ENCODE measurements at places on chromosomes 11 and 22.

DNA sequence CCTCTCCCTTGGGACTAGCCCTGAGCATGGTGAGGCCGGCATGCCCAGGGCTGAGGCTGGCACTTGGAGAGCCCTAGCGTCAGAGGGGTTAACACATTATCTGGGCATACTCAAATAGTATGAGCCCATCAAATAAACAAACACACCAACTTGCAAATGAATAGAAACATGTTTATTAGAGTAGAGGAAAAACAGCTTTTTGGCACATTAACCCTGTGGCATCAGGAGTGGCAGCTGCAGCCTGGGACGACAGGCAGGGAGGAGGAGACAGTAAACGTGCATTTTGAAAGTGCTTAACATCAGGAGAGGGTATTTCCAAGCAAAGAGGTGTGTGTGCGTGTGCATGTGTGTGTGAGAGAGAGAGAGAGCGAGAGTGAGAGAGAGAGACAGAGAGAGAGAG is 684.9 kb downstream of the NTM start:
- no peak for DNase-seq

- no peak for DNase-seq
Observed at GRCh38 chr11:103228807-103229206, 119.6 kb downstream of the DYNC2H1 start.

GRCh38 chr11:29317694-29318093 is 699.1 kb downstream of the KCNA4 start:
- DNase-seq = no peak

DNA sequence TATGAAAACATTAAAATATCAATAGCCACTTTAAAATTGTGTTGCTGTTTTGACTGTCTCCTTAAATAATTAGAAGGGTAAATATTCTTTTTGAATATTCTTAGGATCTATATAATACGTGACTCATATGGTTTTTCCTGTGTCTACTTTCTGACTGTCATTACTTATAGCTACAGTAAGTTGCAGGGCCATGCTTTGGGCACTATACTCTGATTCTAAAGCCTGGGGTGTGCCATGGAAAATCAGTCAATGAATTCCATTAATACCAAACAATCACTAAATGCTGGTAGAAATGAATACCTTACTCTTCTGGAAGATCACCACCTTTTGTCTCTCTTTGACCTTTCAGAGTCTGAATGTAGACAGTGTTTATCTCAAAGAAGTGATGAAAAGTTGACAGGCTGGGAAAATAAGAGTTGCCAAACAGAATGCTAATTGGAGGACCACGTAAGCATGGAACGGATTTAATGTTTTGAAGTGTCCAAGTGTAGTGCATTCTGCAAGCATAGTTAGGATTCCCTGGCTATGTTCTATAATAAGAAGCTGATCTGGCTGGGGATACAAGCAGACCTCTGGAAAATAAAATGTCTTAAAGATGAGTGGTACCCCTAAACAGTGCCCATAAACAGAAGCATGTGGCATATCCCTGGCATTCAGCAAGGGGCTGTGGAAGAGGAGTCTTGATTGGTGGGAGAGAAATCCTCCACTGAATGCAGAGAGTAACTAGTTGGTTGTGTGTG is 16.8 kb downstream of the LUZP2 start:
- no peak for DNase-seq

DNA sequence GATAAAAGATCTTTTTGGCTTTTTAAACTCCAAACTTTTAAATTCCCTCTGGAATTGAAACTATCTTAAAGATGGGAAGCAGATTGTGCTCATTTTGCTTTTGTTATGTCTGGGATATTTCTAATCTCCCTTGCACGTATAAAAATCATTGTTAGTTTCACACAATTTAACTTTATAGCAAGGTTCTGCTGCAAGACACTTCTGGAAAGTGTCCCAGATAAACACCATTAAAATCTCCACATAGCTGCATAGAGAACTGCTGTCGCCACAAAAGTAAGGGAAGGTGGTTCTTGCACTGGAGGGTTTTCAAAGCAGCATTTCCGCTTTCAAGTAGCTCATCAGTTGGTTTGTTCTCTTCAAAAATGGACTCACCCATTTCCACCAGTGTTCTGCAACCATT is 11.8 kb downstream of the PTS start:
- DNase-seq = no peak

DNA sequence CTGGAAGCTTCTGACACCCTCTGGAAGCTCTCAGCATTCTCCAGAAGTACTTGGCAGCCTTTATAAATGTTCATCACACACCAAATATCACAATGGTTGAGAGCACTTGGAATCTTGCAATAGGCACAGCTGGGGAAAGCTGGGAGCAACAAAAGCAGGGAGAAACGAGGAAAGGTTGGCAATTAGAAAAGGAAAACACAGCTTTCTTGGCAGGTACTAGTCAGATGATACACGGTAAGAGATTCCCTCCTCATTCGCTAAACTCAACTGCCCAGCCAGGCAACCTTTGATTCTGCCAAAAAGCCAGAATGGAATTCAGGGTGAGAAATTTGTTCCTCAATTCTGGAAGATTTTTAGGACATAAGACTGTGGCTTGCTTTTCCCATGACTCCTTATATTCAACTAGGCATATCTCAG is 576.9 kb upstream of the ANO5 start:
- no peak for DNase-seq

DNA sequence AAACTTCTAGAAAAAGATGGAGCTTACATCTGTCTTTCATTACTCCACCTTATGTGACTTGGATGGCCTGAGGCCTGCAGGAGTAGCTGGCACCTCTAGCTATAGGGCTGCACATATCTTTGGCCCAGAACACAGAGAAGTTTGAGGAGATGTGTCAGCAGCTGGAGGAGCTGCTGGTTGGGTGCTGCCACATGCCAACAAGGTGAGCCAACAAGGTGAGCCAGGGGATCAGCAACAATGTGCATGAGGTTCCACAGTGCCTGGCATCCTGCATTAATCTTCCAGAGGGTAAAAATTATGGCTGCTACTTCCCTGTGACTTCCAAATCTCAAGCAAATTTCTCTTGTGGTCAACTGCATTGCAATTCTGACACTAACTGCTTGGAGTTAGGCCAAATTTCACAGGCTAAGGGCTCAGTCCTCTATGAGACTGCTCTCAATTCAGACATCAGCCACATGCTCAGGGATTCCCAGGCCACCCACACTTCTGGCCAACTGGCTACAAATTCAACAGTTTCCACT is 16.0 kb downstream of the RBM7 start:
- DNase-seq = no peak

DNA sequence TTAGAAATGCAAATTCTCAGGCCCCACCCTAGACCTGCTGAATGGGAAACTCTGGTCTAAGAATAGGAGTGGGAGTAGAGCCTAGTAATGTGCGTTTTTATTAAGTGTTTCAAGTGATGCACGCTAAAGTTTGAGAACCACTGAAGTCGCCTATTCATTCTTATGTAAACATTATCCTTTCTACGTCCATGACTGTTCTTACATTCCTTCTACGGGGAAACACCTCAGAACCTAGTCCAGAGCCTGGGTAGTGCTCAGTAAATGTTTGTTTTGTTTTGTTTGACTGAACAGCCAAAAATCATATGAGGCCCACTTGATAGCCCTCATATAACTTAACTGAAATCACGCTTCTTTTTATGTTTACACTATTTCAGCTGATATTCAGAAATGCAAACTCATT is 29.8 kb downstream of the VSIG10L2 start:
- DNase-seq = no peak

DNA sequence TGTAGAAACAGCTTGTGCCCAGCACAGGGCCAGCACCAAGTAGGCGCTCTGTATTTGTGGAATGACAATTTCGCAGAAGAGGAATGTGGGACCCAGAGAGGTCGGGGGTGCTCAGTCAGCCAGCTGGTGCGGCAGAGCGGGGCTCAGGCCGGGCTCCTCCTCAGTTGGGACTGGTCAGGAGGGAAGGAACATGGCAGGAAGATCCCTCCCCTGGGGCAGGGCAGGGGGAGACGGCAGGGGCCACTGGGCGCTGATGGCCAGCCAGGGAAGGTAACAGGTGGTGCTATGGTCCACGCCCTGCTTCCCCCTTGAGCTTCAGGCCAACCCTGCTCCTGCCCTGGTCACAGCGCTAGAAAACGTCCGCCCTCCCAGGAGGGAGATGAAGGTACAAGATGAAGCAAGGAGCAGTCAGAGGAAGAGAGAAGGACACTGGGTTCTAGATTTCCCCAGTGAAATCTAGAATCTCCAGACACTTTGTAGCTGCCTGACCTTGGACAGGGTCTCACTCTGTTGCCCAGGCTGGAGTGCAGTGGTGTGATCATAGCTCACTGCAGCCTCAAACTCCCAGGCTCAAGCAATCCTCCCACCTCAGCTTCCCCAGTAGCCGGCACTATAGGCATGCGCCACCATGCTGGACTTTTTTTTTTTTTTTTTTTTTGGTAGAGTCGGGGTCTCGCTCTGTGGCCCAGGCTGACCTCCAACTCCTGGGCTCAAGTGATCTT is 13.5 kb upstream of the SPI1 start:
- DNase-seq = no peak

GRCh38 chr11:67119585-67120391 is 725 bp downstream of the KDM2A start:
- peak; percentile 10 for DNase-seq

- DNase-seq = no peak
Observed at GRCh38 chr11:2470495-2470894, 25.7 kb downstream of the KCNQ1 start.

DNA sequence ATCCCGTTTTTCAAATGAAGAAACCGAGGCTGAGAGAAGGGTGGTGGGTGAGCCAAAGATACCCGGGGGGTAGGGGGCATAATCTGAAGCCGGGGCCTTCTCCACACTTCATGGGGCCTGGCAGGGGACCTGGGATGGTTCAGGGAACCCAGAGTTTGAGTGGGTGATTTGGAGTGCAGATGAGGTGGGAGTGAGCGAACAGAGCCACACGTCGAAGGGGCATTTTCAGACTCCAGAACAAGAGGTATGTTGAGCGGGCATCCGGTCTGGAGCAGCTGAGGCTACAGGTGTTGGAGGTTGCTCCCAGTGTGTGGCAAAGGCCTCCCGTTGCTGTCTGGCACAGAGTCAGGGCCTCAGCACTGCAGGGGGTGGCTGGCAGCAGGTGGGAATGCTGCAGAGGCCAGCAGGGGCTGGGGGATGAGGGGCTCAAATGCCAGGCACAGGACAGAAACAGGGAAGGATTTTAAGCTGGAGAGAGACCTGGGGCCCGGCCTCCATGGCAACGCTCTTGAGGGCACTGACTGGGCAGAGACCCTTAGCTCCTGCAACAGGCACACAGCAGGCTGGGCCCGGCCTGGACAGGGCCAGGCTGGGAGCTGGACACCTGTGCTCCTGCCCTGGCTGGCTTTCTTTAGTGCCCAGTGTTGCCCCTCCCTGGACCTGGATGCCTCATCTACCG is 46.2 kb downstream of the WNT11 start:
- DNase-seq = no peak

DNA sequence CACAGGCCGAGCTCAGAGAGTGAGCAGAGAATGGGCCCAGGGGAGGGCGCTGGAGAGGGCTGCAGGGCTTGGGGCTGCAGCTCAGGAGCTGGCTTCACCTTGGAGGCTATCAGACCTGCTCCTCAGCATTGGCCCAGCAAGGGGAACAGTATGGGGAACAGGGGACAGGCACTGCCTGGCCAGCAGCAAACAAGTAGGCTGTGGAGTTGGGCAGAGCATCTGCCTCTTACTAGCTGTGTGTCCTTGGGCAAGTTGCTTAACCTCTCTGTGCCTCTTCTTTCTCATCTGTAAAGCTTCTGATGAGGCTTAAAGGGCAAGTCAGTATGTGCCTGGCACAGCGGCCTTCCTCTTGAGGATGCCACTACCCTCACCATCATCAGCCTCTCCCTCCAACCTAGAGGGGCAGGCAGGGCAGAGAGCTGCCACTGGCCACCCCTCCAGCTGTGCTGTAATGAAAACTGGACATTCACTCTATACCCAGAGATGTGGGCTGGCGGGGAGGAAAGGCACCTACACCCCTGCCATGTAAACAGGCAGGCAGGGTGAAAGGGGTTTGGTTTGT is 7.5 kb upstream of the CDKN1C start:
- no peak for DNase-seq

DNA sequence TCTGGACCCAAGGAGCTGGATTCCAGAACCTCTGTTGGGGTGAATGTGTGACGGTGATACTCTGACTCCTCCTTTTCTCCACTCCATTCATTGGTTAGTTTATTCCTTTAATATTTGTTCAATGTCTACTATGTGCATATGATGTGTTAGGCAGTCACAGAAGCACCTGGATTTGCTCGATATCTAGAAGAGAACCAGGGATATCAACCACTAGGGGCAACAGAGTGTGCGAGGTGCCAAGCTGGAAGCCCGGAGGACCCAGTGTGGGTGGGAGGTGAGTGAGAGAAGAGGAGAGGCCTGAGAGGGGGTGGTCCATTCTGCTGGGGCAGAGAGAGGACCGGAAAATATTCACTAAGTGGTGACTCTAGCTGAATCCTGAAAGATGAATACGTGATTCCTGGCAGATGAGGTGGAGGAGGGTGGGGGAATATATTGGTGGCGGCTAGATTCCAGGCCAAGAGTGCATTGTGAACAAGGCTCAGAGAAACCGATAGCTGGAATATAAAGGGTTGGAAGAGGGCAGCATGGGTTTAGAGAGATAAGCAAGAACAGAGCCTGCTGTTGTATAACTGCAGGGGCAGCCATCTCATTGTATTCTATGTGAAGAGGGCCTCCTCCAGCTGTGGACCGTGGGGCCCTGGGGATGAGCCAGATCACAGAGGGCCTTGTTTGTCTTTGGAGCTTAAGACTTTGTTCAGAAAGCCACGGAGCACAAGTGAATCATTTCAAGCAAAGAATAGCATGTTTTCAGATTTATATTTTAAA is 6.9 kb upstream of the TIMP3 start:
- DNase-seq = no peak

GRCh38 chr22:35600476-35600875 is 16.7 kb downstream of the MB start:
- DNase-seq = no peak

- DNase-seq = no peak
Observed at GRCh38 chr11:114230031-114230704, 66.0 kb upstream of the NNMT start.

DNA sequence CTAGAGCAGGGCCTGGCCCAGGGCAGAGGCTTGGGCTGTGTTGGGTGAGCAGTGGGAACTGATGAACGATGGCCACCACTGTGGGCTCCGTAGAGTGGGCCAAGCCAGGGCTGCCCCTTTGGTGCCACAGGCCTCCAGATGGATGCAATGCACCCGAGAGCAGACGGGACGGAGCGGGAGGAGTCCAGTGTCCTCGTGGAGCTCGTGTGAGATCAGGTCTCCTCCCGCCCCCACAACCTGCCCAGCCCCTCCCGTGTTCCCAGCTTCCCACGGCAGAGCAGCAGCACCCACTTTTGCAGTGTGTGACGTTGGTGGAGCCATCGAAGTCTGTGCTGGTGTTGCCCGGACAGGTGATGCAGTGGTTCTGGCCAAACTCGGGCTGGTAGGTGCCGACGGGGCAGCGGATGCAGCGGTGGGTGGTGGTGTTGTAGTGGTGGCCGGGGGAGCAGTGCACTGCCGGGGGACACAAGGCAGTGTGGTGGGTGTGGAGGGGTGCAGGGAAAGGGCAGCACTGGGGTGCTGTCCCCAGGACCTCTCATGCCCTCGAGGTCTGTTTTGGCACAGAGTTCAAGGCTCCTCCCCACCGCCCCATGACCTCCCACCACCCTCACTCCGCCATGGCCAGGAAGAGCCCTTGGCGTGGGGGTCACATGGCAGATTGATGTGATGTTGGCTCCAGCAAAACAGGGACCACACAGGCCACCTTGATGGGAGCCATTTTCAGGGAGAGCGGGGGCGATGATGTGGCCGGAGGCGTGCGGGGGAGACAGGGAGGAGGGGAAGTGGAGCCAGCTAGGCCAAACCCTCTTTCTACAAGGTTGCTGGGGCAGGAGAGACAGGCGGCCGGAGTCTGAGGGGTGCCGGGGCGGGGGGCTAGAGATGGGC is 23.9 kb upstream of the TTLL12 start:
- DNase-seq = no peak

GRCh38 chr22:36922711-36923110 is 9.3 kb downstream of the CSF2RB start:
- no peak for DNase-seq

Measured in stimulated activated naive CD4-positive, alpha-beta T cell (primary cell).